Umbilical cord (tissue), 2 donors: ENCODE measurements at places on chromosomes 2 and 18.

GRCh38 chr2:61471905-61472805 lies 1.3 kb upstream of the USP34 start:
- peak; percentile 39 for DNase-seq

GRCh38 chr2:212694398-212694797 lies 155.8 kb upstream of the ERBB4 start:
- DNase-seq, result no peak

DNA sequence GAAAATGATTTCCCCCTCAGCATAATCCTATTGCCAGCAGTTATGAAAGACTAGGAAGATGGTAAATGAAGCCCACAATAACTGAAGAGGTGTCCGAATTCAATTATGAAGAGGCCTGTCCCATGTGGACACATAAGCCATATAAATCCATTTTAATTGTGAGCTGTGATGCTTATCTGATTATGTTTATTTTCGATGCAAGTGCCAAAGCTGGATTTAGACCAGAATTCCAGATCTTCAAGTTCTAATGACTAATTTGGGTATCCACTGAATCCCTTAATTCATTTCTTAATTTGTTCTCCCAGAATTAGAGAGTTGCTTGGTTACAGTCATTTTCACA lies 24.5 kb downstream of the SPATS2L start:
- no peak for DNase-seq

GRCh38 chr18:3455090-3455635 lies 5.2 kb downstream of the TGIF1 start:
- DNase-seq, result no peak

DNA sequence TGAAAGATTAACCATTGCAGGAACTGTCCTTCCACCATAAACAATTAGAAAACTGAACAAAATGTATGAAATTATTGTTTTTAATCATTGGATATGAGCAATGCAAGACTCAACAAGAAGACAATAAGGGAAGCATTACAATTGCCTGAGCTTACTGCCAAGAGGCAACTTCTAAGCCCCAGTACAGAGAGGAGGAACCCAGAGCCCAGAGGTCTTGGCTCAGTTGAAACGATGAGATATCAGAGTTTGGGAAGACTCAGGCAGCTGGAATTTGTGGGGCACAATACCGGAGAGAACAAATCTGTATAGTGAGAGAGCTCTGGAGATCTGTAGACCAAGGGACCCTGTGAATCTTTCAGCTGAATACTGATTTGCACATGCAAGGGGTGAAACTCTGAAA lies 80.6 kb upstream of the ZFP36L2 start:
- DNase-seq, result peak; percentile 29

GRCh38 chr2:140929849-140930248 lies 1201.0 kb downstream of the LRP1B start:
- DNase-seq, result peak; percentile 23

DNA sequence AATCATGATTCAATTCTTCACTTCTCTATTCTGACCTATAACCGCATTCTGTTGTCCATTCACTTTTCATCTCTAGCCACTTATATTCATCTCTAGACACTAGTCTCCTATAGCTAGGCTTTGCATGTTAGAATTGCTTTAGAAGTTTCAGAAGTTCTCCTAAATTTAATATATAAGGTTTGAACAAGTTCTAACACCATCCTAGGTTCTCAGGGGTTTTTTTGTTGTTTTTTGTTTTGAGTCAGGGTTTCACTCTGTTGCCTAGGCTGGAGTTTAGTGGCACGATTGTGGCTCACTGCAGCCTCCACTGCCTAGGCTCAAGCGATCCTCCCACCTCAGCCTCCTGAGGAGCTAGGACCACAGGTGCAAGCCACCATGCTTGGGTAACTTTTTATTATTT lies 19.9 kb downstream of the WDSUB1 start:
- no peak for DNase-seq

- no peak for DNase-seq
These were observed 18.8 kb downstream of the CYP26B1 start for GRCh38 chr2:72128843-72129227.

- no peak for DNase-seq
These were observed 219.7 kb upstream of the CHST9 start for GRCh38 chr18:27404855-27405254.

DNA sequence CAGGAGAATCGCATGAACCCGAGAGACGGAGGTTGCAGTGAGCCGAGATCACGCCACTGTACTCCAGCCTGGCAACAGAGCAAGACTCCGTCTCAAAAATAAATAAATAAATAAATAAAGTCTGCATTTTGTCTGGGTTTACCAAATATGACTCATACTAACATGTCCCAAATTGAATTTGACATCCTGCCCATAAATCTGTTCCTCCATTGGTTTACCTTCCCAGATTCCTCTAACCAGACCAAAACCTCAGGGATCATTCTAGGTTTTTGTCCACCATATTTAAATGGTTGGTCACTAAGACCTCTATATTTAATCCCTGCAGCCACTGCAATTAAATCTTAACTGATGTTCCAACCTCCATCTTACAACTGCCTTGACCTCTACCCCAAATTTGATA lies 150.9 kb downstream of the ATAD2B start:
- no peak for DNase-seq

GRCh38 chr2:239377591-239377990 lies 23.2 kb downstream of the HDAC4 start:
- DNase-seq, result no peak

DNA sequence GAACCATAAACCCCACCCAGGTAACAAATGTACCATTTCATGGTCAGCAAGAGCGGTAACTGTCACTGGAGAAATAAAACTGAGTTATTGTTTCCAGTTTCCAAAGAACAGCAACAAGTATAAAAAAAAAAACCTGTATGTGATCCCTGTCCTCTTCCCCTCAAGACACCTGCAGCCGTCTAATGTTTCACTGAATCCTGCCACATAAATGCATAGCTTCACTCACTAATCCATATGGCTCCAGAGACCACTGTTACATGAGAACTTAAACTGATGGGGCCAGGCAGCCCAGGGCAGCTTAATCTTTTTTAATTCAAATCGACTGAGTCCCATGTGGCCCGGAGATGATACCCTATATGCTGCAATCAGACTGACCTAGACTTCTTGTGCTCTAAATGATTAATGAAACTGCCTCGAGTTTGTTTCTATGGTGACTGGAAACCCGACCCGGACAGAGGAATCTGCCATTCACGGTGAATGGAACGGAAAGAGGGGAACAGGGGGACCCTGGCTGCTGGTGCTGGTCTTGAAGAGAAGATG lies 60.9 kb upstream of the SIX2 start:
- DNase-seq, result no peak

DNA sequence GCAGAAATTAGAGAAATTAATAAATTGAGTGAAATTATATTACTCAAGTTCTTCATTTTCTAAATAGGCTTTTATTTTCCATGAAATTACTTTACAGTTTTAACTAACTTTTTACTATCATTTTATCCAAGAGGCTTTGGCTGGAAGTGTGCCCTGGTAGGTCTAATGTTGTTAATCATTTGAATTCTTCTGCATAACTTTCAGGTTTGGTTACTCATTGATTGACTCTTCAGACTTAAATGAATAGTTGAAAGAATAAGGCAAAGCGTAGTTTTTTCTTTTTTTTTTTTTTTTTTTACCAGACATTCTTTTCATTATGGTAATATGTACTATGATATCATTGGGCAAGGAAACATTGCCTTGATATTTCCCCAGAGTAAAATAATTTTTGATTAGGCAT lies 228.4 kb upstream of the MMADHC start:
- DNase-seq, result no peak

DNA sequence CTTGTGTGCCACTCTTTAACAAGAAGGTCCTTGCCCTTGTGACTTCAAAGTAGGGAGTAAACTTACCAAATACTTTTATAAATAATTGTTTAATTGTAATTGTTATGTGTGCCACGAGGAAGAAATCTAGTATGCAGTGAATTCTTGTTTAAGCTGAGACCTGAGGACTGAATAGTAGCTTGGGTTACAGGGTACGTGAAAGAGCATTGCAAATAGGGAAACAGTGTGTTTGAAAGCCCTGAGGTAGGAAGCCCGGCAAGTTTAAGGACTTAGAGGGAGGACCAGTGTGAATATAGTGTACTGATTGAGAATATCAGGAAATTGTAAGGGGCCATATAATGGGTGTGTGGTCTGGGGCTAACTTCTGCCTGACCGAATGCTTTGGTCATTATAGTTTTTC lies 26.2 kb downstream of the PHLPP1 start:
- no peak for DNase-seq

DNA sequence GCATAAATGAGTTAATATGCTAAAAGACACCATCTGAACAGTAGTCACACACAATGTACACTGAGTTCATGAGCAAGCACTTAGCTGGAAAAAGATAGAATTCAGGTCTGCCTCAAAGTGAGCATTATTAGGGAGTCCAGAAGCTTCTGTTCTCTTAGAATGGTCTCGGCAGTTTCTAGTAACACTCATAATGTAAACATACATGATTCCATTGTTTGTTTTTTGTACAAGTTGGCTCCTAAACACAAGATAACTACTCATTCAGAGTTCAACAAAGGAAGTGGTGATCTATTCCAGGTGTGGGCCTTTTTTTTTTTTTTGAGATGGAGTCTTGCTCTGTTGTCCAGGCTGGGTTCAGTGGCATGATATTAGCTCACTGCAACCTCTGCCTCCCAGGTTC lies 66.2 kb downstream of the ESCO1 start:
- DNase-seq, result no peak

GRCh38 chr18:78716022-78716421 lies 263.6 kb upstream of the SALL3 start:
- no peak for DNase-seq

DNA sequence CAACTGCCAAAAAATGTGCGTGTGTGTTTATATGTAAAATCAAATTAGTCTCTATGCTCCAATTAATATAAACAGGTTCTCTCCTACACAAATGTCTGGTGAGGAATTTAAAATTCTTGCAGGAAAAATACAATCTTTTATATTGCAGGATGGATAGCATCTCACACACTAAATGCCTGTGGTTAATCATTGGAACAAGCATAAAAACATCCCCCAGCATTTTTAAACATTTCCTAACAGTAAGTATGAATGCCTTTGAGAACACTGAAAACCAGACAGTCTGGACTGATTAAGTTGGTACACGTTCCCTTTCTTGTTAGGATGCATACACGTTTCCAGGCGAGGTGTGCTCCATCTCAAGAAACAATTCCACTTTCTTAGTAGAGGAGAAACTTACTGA lies 29.9 kb upstream of the PDE1A start:
- DNase-seq, result no peak

DNA sequence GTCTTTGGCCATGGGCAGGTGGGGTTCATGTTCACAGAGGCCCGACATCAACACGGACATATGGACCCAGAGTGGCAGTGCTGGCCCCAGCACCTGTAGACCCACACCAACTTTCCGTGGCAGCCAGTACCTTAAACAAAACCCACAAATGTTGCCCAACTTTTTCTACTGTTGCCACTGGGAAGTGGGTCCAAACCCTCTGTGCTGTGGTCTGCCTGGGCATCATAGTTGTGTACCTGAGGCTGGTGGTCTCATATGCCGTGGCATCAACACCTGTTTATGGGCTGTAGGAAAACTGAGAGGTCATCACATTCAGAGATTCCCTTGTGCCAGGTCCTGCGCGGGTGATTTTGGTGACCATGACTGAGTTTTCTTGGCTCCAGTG lies 79.9 kb downstream of the SH3RF3 start:
- no peak for DNase-seq

- DNase-seq, result no peak
These were observed 163.1 kb downstream of the TXNL1 start for GRCh38 chr18:56475250-56475649.

- DNase-seq, result peak; percentile 48
These were observed 868 bp downstream of the HSBP1L1 start for GRCh38 chr18:79965119-79965902.

- no peak for DNase-seq
These were observed 120.9 kb upstream of the CDH19 start for GRCh38 chr18:66724664-66725356.

DNA sequence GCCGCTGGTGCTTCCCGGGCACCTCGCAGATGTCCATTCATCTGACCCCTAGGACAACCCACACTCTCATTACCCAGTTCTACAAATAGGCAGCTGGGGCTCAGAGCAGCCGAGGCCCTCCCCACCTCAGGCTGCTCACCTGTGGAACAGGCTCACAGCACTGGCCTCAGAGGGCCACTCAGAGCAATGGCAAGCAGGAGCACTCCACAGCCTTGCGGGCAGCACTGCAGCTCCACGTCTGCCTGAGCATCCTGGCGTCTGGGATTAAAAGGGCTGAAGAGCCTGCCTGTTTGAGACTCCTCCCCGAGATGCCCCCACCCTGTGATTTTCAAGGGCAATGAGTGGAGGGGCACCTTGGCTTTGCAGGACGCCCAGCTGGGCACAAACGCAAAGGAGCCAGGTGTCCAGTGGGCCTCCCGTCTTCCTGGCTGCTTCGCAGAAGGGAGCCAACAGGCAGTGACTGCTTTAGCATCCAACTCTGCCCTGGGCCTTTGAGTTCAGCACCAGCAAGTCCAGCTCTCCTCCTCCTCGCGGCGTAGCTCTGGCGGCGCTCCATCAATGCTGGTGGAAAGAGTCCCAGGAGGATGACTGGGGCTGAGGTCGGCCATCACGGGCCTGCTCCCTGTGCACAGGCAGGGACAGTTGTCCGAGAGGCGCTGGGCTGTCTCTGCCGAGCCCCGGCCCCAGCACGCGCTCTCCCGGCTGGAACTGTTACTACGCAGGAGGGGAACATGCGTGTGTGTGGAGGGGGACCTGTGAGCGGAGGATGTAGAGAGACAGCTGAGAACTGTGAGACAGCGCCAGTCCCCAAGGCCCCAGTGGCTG lies 297.2 kb downstream of the NDUFA10 start:
- no peak for DNase-seq

GRCh38 chr2:51717312-51717711 lies 685.4 kb upstream of the NRXN1 start:
- no peak for DNase-seq

- DNase-seq, result no peak
These were observed 226.2 kb downstream of the SLC8A1 start for GRCh38 chr2:40225670-40226210.

DNA sequence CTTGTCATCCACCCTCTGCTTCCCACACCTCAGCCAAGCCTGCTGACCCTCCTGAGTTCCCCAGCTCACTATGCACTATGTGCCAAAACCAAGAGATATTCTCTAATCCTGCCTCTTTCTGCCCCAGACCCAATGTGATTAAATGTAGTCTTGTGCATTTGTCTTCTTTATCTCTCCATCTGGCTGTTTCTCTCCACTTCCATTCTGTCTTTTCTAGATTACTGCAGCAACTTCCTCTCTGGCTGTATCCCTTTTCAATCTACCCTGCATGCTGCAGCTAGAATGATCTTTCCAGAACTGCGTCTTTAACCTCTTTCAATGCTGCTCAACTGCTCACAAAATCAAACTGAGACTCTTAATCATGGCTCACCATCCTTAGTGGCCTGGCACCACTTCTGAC lies 164.1 kb downstream of the GALNT14 start:
- no peak for DNase-seq

DNA sequence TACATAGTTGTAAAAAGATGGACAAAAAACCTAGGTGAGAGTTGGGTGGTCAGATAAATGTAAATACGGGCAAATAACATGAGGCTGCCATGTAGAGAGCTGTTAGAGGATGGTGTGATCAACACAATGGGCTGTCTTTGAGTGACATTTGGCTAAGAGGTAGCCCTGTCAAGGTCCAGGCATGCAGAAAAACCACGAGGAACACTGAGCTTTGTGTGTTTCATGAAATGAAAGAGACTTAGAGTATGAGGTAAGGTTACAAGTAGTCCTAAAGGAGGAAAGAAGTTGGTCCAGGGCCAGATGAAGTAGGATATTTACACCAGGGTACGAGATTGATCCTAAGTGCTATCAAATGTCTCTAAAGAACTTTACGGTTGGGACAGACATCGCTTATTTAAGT lies 160.9 kb downstream of the RDH14 start:
- no peak for DNase-seq
